ENCODE measurements at places on chromosomes 3 and 15.

GRCh38 chr3:118587847-118588246, 446.8 kb downstream of the IGSF11 start:
- DNase-seq, result no peak

DNA sequence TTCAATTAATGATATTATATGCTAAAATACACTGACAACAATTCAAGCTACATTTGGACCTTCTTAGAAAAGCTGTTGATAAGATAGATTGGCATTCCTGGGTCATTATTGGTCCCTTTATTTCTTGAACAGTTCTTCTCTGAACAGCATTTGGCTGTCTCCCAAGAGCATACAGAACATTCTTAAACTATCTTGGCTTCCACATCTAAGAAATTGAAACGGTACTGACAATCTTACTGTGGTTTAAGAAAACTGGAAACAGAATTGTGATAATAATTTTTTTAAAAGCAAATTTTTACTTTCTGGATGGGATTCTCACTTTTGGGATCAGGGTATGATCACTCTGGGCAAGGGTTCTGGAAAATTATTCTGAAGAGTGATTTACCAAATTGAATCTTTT, 161.7 kb upstream of the ZNF385D start:
- no peak for DNase-seq

DNA sequence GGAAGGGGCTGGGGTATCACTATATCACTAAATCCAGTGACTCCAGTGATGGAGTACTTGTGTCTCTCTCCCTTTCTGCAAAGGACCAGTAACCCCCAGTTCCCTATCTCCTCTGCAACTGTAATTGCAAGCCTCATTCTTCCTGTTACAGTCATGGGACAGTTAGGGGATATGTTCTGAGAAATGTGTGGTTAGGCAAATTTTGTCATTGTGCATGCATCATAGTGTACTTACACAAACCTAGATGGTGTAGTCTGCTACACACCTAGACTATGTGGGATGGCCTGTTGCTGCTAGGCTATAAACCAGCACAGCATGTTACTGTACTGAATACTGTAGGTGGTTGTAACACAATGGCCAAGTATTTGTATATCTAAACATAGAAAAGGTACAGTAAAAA, 2.2 kb downstream of the VPS8 start:
- no peak for DNase-seq

DNA sequence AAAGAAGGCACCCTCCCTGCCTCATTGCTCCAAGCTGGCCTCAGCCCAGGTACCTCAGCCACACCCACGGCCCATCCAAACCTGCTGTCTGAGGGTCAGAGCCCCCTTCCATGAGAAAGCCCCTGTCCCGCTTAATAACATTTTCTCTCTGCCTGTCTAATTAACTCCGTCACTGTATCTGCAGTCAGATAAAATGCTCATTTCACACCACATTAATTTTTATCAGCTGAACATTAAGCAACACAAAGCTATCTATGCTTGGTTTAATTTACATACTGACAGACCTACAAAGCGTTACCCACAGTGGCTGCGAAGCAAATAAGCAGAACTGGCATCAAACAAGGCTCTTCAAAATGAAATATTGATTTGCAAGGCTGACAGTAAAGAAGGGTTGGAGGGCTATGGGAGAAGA, 309.8 kb upstream of the ICE2 start:
- DNase-seq, result no peak

DNA sequence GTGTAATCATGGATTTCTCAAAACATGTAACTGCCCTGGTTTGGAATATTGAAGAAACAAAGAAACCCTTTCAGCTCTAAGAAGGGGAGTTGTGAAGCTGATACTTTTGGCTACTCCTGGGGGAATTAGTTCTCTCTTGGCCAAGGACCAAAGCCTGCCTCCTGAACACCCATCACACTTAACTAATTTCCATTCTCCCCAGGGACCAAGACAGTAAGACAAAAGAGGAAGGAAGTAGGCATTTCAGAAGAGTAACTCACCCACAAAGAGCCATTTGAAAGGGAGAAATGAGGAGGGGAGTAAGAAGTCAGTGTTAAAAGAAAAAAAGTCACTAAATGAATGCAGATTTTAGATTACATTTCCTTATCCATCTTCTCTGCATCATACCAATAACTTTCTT, 328.0 kb upstream of the SOX2 start:
- DNase-seq, result no peak

GRCh38 chr3:126536126-126536525, 12.2 kb downstream of the CHST13 start:
- DNase-seq, result no peak

DNA sequence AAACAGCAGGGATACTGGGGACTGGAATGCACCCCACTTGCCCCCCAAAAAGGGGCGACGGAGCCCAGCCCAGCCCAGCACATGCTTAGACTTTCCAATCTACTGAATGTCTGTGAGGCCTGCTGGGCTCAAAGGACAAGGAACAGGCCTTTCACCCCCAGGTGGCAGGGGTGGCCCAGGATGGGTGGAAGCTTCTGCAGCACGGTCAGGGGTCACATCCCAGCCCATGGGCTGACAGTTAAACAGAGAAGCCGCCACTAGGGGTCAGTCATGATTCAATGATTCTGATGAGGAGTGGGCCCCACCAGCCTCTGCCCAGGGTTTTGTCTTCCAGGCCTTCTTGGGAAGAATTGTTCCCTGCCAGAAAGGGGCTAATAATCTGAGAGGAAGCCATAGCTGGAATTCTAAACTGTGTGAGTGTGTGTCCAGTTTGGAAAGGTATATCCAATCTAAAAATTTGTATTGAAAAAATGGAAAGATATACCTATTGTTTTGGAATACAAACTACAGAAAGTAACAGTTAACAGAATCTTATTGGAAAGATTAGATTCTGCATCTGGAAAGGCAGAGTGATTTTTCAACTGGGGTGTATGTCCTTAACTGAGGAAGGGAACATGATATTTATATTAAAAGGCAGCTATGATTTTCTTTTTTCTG, 2.2 kb downstream of the CHRNB4 start:
- peak; percentile 4 for DNase-seq

DNA sequence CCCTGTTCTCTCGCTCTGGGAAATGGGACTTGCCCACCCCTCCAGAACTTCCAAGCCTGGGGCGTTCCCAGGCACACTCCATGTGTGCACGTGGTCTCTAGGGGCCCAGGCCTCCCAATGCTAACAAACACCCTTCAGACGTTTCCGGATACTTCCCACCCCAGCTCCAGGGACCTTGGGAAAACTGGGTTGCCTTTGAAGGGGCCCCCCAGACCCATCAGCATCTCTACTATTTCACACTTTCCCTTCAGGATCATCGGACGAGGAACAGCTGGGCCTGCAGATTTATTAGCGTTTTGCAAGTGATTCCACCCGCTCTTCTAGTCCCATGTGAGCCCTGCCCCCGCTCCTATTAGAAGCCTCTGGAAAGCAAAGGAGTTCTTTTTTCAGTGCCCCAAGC, 63.2 kb downstream of the MAGEF1 start:
- DNase-seq, result no peak

DNA sequence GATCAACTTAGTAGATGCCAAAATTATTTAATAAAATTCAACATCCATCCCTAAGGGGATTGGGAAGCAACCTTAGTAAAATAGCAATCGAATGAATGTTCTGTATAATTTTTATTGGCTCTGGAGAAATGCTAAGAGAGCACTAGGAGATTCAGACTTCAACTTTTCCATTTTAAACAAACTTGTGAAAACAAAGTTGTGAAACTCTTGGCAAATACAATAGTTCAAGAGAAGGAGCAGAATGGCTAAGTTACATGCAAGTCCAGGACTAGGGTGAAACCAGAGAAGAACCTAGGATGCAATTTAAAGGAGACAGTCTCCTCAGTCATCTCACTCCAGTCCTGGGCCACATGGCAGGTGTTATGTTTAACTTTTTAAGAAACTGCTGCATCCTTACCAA, 16.7 kb upstream of the ZNF280D start:
- DNase-seq, result no peak

DNA sequence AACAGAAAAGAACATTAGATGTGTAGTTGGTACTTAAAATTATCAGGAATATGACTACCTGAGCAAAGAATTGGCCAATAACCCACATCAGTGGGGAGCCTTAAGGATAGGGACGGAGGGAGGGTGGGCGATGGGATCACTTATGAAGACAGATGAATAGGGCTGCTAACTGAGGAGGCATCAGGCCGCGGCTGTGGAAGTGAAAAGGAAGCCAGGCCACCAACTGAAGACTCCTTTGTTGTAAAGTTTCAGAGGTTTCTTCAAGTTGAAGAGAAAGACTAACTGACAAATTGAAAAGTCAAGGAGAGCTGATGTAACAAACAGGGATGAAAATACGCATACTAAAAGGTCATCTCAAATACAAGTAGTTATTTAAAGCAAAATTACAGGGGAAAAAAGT, 135.6 kb upstream of the BHLHE40 start:
- no peak for DNase-seq

GRCh38 chr15:48966595-48967301, 3.0 kb upstream of the SHC4 start:
- DNase-seq, result no peak

DNA sequence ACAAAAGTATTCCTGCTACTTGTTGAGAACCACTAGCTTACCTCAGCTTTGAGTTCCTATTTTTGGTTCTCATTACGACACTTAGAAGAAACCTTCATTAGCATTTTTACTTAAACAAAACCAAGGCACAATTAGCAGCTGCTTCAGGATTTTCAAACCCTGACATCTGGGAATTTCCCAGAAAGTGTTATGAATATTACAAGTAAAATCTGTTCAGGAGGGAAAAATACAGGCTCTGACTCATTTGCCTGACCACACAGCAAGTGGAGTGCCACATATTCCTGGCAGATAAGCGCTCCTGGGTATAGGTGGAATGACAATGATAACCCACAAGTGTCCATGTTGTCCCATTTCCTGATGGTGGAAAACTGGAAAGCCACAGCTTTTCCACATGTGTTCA, 10.3 kb upstream of the RFTN1 start:
- DNase-seq, result no peak

- DNase-seq, result no peak
Observed at GRCh38 chr3:39166932-39167532, 13.6 kb upstream of the CSRNP1 start.

DNA sequence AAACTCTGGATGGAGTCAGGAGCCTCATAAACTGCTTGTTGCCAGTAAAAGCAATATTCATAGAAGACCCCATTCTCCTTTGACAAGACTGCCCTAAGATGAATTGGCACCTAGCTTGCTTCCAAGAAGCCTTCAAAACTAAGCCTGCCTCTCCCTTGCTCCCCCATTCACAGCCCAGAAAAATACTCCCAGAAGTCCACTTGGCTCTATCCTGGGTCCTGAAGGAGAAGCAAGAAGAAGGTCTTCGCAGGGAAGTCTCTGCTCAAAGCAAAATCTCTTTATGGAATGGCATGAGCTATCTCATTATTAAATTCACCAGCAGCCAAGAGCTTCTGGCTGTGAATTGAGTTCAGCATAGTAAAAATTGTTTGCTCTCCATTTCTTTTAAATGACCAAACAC, 230.2 kb upstream of the ARRDC4 start:
- DNase-seq, result no peak

DNA sequence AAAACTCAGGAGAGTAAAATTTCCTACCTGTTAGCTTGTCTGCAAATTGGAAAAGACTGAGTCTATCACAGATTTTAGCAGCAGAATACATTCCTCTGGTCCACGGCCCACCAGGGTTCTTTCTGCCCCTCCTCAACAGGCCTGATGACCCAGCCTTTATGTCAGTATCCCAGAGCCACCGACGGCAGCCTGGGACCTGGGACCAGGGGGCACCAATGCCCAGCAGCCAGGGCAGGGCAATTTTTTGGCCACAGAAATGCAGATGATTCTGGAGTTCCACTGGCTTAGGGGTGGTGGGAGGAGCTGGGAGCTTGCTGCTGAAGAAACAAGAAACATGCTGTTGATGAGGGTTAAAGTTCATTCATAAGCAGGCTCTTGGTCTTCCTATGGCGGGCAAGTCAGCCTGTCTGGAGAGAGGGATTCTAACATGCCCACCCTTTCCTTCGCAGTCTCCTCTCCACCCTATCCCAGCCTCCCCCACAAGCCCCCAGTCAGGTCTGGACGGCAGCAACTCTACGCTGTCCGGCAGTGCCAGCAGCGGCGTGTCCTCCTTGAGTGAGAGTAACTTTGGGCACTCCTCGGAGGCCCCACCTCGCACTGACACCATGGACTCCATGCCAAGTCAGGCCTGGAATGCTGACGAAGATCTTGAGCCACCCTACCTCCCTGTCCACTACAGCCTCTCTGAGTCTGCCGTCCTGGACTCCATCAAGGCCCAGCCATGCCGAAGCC, 4.3 kb upstream of the MANF start:
- no peak for DNase-seq

DNA sequence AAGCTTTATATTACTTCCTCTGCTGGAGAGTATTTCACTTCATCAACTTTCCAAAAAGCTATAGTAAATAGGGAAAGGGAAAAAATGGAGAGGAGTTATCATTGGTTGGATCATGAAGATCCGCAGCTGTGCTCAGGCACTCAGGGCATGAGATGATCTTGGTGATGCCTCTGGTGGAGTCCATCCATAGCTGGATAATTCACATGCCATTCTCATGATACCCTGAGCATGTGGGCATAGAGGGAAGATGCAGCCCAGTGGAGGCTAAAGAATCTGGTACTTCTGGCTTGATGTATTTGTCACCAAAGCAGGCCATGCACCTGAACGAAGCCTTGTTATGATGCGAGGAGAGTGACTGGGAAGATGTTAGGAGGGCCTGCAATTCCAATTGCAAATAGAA, 150.2 kb downstream of the CHST2 start:
- DNase-seq, result no peak
